Activated CD4-positive, alpha-beta T cell treated with anti-CD3 and anti-CD28 coated beads, Interleukin-2, amount 50 U/mL, for 1 hour (primary cell): ENCODE measurements at places on chromosomes 2 and 18.

GRCh38 chr2:216665242-216665641, 30.1 kb downstream of the IGFBP5 start:
- DNase-seq: no peak

DNA sequence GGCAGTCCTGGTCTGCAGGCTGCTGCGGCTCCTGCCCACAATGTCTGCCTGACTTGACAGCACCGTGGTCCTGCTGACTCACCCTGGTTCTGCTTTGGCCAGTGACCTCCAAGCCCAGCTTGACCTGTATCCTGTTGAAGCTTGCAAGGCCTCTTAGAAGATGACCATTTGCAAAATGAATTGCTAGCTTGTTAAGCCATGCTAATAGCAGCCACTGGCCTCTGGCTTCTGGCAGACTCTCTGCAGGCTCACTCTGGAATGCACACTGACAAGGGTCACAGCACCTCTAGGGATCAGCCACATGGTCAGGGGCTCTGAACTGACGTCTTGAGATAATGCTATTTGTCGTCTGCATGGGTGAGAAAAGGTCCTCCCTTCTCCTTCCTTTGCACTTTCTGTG, 25.9 kb downstream of the CNGA3 start:
- DNase-seq: no peak

- DNase-seq: no peak
Measured at GRCh38 chr18:79940126-79940813, 11.2 kb downstream of the SLC66A2 start.

DNA sequence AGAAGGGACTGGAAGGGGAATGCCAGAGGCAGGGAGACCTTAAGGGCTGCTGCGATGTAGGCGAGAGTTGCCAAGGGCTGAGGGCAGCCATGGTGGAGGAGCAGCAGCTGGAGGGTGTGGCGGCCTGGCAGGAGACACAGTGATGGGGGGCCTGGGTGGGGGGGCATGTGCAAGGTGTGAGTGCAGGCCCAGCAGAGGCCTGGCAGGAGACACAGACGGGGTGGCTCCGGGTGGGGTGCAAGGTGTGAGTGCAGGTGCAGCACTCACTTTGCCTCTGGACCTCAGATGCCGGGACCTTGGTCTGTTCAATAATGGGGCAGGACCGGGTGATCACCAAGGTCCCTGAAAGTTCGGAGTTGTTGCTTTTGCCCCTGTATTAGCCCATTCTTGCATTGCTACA, 76.2 kb upstream of the ODC1 start:
- no peak for DNase-seq

- DNase-seq: no peak
Measured at GRCh38 chr18:34128436-34128835, 96.3 kb downstream of the NOL4 start.

GRCh38 chr18:28175150-28175929, 1.6 kb downstream of the CDH2 start:
- no peak for DNase-seq

DNA sequence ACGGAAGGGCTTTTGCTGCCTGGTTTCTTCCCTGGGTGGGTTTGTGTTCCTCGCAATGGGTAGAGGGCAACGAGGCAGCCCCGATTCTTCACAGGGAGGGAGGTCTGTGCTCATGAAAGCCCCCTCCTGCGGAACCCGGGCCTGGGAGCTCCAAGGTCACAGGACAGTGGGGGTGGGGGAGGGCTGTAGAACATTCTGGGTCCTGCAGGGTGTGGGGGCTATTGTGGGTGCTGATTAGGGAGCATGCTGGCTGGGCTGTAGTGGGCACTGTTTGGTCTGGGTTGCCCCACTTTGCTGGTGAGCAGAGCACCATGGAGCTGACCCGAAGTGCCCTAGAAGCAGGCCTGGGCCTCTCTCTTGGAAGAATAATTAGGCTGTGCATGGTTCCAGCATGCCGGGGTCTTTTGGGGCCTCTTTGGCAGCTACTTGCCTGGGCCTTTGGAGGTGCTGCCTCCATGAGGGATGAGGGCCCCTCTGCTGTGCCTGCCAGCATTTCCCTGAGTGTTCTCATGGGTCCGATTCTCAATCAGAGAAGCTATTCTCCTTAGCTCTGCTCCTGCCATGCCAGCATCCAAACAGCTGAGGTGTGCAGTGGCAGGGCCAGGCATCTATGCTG, 232.2 kb upstream of the HS6ST1 start:
- DNase-seq: no peak

GRCh38 chr2:10481666-10482157, 33.6 kb upstream of the ODC1 start:
- DNase-seq: no peak

- no peak for DNase-seq
Measured at GRCh38 chr2:166516712-166517303, 22.8 kb upstream of the SCN7A start.

- no peak for DNase-seq
Measured at GRCh38 chr18:10351219-10351818, 103.1 kb upstream of the APCDD1 start.

DNA sequence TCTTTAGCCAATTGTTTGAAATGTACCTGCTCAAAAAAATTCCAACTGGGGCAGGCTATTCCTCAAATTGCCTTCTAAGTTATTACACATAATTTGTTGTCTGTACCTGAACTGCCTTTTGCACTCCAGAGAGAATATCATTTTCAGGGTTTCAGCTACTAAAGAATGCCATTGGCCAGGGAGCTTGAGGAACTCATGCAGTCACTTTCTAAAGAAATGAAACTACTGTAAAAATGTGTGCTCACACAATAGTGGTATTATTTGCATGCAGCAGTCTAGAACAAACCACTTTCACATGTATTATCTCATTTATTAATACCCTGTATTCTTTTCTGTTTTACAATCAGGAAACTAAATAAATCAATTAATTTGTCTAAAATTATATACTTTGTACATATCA, 152.2 kb downstream of the PID1 start:
- DNase-seq: no peak

- no peak for DNase-seq
Measured at GRCh38 chr18:54812885-54813284, 15.4 kb upstream of the RAB27B start.

DNA sequence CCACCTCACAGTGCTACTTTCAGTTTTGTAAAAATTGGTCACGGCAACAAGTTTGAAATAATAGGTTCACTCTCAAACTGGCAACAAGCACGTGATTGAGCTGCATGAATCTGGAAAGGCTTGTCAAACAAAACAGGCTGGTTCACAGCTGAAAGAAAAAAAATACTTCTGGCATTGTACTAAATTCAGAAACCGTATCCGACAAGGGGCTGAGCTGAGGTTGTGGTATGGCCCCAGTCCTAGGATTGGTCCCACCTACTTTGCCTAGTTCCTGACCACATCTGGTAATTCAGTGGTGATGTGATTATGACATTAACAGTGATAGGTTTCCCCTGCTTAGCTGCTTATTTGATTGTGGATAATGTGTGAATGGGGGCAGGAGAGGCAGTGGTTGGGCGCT, 326.5 kb upstream of the THUMPD2 start:
- no peak for DNase-seq

- DNase-seq: no peak
Measured at GRCh38 chr2:55109219-55109891, 59.1 kb upstream of the RTN4 start.

DNA sequence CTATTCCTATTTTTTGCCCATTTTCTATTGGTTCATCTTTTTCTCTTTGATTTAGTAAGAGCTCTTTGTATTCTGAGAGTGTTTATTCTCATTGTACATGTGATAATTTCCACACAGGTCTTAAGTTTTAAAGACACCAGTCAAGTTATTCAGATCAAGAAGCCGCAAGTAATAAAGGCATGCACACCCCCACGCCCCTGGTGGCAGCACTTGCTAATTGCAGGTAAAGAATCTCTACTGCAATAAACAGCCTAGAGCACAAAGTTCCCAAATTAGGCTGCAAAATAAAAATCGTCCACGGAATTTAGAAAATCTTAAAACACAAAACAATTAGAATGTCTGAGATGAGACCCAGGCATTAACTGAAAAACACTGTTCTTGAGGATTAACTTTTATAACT, 45.2 kb downstream of the ST3GAL5 start:
- DNase-seq: no peak

DNA sequence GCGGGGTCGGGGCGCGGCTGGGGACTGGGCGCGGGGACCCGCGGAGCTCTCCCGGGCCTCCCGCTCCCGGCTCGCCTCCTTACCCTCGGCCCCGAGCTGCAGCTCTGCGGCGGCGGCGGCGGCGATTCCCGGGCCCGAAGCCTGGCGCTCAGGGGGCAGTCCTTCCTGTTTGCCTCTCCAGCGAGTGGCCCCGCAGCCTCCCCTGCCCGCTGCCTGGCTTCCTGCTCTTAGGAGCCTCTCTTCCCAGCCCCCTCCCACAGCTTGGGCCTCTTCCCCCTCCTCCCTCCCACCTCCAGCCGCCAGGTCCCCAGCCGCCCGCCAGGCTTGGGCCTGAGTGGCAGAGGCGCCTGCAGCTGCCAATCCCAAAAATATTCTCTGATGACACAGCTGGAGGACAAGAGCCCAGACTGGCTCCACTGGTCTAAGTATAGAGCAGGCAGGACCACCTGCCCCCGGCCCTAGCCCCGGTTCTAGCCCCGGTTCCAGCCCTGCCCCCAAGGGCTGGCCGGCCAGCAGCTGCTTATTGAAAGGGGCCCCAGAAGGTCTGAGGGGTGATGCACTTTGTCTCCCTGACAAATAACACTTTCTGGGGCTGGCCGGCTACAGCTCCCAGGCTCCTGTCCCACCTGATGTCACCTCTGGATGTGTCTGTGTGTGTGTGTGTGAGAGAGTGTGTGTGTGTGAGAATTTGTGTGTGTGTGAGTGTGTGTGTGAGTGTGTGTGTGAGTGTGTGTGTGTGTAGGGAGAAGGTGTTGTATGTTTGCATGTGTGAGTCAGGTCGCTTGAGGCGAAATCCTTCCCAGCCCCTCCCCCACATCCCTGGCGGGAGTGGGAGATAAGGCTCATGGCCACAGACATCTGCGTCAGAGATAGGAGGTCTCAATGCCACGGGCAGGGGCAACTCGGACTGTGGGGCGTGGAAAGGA, at the start of gene OBSL1:
OBSL1 (minus strand) TSS at position 229 of the 926 bp plus-strand sequence. CDS start 307 bp downstream, outside the sequence.
- DNase-seq: no peak

DNA sequence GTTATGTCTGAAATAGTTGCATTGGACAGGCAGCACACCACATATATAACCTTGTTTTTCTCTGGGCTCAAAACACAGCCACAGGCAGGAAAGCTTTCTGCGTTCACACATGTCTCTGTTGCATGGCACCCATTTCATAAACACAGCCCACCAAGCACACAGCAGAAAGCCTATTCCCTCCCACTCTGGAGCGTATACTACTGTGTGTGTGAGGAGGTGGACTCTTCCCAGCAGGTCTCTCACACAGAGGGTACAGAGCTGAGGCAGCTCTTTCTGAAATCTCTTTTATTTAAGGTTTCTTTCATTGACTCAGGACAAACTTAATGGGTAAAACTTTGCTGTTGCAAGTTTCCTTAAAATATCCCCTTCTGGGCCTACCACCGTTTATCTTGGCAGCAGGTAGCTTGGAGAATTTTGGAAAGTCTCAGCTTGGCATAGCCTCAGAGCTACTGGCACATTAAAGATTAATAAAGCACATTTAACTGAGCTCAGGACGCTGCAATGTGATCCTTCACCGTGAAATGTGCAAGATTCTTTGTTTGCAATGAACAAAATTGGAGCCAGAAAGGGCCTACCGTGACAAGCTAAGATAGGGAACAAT, 105.1 kb upstream of the NCKAP5 start:
- DNase-seq: no peak

- DNase-seq: no peak
Measured at GRCh38 chr2:171522788-171523087, 464 bp downstream of the CYBRD1 start.

DNA sequence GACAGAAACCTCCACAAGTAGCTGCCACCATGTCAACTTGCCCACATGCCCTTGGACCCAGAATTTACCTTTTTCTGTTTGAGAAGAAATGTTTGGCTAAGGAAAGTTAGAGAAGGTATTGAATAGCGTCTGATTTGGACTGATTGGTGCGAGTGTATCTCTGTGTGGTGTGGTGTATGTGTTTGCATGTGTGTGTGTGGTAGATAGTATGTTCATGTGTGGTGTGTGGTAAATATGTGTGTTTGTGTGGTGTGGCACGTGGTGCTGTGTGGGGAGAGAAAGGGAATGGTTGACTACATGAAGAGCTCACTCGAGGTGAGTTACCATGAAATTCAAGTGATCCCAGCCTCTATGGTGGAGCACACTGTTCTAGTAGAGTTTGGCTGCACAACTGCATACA, 360.8 kb upstream of the SPHKAP start:
- no peak for DNase-seq

- DNase-seq: no peak
Measured at GRCh38 chr2:222292149-222293134, 6.4 kb downstream of the PAX3 start.

GRCh38 chr2:7028846-7029245, 111.6 kb downstream of the RNF144A start:
- DNase-seq: no peak

GRCh38 chr18:49022311-49023161, 71.8 kb upstream of the SMAD7 start:
- no peak for DNase-seq

GRCh38 chr2:35741556-35741955, 614.0 kb upstream of the CRIM1 start:
- DNase-seq: no peak

DNA sequence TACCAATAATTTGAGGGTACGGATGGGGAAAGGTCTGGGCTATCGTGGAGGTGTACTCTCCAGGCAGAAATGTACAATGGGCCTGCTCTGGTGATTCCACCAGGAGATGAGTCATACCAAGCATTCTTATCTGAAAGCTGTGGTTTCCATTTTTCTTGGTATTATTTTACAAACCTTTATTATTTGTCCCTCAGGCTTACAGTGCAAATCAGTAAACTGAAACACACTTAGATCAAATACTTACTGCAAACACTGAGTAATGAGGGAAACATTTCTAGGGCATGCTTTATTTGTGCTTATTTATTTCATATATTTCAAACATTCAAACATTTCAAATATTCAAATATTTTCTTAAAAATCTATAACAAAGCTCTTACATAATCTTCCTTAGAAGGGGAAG, 319.8 kb downstream of the RND3 start:
- DNase-seq: no peak

GRCh38 chr18:80172056-80172455, 63.0 kb downstream of the ADNP2 start:
- DNase-seq: no peak

- DNase-seq: no peak
Measured at GRCh38 chr2:201070948-201071478, 458 bp downstream of the HYCC2 start.

- DNase-seq: no peak
Measured at GRCh38 chr18:22467760-22468553, 50.2 kb upstream of the CTAGE1 start.

GRCh38 chr18:24602201-24602600, 141.8 kb downstream of the HRH4 start:
- DNase-seq: no peak

- no peak for DNase-seq
Measured at GRCh38 chr2:42823744-42824453, 31.5 kb upstream of the HAAO start.

- no peak for DNase-seq
Measured at GRCh38 chr2:75892490-75892889, 181.8 kb upstream of the GCFC2 start.

DNA sequence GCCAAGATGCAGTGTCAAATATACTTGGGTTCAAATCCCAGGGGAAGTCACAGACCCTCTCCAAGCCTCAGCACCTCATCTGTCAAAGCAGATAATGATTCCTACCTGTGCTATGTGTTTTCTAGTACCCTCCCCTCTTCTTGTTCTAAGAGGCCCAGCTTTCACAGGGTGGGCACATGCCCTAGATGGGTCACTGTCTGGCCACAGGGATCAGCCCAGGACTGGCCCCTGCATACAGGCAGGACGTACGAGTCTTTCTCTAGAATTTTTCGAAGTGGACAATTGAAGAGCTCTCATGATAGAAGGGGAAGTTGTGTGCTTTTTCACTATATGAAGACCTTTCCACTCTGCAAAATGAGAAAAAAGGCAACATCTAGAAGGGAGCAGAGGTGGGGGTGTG, 22.2 kb downstream of the ARL4C start:
- DNase-seq: no peak
